ENCODE measurements at places on chromosomes 7 and 10. TPM values are rescaled to one million over a fixed set of nuclear protein-coding genes. Genes with fewer than 3 reads are reported as not detected.

The PRR15 gene
- 0.11 TPM for total RNA-seq

The COL28A1 gene
- 0.08 TPM for total RNA-seq

The CALY gene
- total RNA-seq = not detected

The OR2A5 gene
- not detected for total RNA-seq

The CDH23 gene
- total RNA-seq = 1.2 TPM

The GDI2 gene
- total RNA-seq = 301 TPM

The MMD2 gene
- not detected for total RNA-seq

Data from activated T-cell treated with anti-CD3 and anti-CD28 coated beads, Interleukin-2, amount 50 U/mL, for 4 hours (primary cell).